ENCODE measurements at places on chromosomes 13 and 19.

GRCh38 chr13:38090913-38091312 lies 221.3 kb upstream of the TRPC4 start:
- no peaks in the 10 kb centered on the region for H3K36me3 ChIP-seq
- H3K4me3 ChIP-seq = no peak overlapping the region
- H3K4me1 ChIP-seq = no peaks in the 10 kb centered on the region
- no peak overlapping the region for H3K27ac ChIP-seq
- H3K27me3 ChIP-seq = no peaks in the 10 kb centered on the region

DNA sequence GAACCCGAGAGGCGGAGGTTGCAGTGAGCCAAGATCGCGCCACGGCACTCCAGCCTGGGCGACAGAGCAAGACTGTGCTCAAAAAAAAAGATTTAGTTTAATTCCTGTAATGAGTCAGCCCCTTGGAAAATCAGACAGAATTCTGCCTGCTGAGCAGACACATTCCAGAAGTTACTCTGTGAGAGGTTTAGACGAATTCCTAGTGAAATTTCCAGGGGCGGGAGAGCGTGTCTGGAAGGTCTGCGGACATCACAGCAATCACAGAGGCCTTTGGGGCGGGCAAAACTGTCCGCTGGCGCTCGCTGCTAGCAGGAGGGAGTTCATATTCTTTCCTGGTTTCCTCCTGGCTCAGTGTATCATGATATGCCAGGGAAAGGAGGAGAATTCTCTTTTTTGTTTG lies 17.5 kb downstream of the MISP start:
- no peak overlapping the region for H3K4me3 ChIP-seq
- H3K36me3 ChIP-seq = no peaks in the 10 kb centered on the region
- H3K27me3 ChIP-seq = no peaks in the 10 kb centered on the region
- H3K27ac ChIP-seq = no peak overlapping the region

DNA sequence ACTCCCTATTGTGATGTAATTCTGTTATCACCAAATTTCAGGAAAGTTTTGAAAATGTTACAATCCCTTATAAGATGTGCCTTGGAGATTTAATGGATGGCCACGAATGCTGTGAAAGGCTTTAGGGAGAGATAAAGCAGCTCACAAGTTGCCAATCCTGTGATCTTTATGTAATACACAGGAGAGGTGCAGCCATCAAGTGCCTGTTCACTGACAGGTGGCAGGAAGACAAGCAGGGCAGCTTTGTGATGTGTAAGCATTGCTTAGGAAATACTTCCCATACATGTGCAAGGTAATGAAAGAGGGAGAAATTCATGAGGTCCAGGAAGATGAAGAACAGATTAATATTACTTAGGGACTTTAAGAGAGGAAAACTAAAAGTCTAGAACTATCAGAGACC lies 628.8 kb downstream of the SLITRK6 start:
- H3K27ac ChIP-seq = no peak overlapping the region
- H3K4me1 ChIP-seq = no peaks in the 10 kb centered on the region
- DNase-seq = no peak
- H3K4me3 ChIP-seq = no peak overlapping the region
- no peaks in the 10 kb centered on the region for H3K27me3 ChIP-seq

GRCh38 chr13:99103536-99103935 lies 97.1 kb upstream of the UBAC2 start:
- DNase-seq = no peak
- H3K4me3 ChIP-seq = no peak overlapping the region
- H3K36me3 ChIP-seq = no peaks in the 10 kb centered on the region

DNA sequence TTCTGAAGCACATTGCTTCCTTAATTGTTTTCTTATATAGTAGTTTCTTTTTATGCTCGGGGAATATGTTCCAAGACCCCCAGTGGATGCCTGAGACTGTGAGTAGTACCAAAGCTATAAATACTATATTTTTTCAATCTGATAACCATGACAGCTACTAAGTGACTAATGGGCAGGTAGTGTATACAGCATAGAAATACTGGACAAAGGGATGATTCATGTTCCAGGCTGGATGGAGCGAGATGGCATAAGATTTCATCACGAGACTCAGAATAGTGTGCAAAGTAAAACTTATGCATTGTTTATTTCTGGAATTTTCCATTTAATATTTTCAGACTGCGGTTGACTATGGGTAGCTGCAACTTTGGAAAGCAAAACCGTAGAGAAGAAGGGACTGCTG lies 47.9 kb upstream of the OLFM4 start:
- no peak for DNase-seq
- H3K27me3 ChIP-seq = no peaks in the 10 kb centered on the region
- H3K36me3 ChIP-seq = no peaks in the 10 kb centered on the region
- no peak overlapping the region for H3K4me3 ChIP-seq

GRCh38 chr19:48795685-48796070 lies 15.2 kb downstream of the BCAT2 start:
- DNase-seq = no peak
- H3K27me3 ChIP-seq = no peaks in the 10 kb centered on the region
- H3K36me3 ChIP-seq = peaks cover 1% of the 10 kb centered on the region
- H3K27ac ChIP-seq = peak overlapping the region; percentile 9

DNA sequence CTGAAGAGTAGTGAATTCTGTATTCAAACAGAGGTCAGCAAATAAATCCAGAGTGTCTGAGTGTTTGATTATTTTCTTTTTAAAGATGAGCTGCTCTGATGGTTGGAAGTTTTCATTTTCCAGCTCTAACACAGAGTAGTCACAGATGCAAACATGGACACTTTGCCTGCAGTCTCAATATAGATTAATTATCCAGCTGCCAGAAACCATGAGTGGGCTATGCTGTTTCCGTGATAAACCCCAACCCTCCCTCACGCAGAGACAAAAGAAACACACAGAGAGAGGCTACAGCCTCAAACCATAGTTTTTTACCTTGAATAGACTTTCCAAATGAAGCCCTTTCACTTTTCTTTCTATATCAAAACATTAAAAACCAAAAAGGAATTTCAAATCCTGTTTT lies 884.7 kb downstream of the DIAPH3 start:
- H3K27me3 ChIP-seq = no peaks in the 10 kb centered on the region
- no peaks in the 10 kb centered on the region for H3K36me3 ChIP-seq
- no peak overlapping the region for H3K4me3 ChIP-seq
- H3K4me1 ChIP-seq = no peaks in the 10 kb centered on the region
- no peak overlapping the region for H3K27ac ChIP-seq

GRCh38 chr13:114067381-114067885 lies 65.0 kb downstream of the RASA3 start:
- H3K36me3 ChIP-seq = peaks cover 6% of the 10 kb centered on the region
- peak overlapping the region; percentile 10 for H3K4me3 ChIP-seq
- H3K27me3 ChIP-seq = no peaks in the 10 kb centered on the region
- peaks cover 54% of the 10 kb centered on the region for H3K4me1 ChIP-seq
- H3K27ac ChIP-seq = peak overlapping the region; percentile 99
- peak; percentile 64 for DNase-seq

DNA sequence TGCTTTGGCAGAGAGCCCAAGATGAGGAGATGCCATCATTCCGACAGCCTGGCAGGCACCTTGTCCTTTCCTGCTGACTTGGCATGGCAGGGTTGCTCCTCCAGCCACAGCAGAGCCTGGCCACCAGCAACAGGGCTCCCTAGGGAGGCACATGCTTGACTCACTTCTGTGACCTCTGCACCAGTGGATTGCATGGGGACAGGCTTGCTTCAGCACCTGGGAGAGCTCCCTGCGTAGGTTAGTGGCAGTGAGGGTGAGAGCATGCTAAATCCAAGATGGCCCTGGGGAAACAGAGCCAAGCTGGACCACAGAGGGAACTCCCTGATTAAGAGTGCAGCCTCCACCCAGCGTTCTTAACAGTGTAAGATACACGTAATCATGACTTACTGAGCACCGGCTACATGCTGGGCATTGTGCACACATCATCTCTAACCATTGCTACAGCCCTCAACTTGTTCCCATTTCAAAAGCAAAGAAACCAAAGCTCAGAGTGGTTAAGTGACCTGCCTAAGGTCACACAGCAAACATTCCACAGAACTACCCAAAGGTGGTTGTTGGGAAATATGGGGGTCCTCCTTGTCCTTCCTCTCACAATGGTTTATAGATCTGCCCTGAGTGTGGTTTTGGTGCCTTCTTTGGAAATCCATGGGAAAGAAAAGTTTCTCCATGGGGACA lies 116.6 kb upstream of the UQCRFS1 start:
- DNase-seq = no peak
- no peaks in the 10 kb centered on the region for H3K36me3 ChIP-seq
- H3K4me3 ChIP-seq = no peak overlapping the region
- no peak overlapping the region for H3K27ac ChIP-seq
- H3K27me3 ChIP-seq = no peaks in the 10 kb centered on the region
- no peaks in the 10 kb centered on the region for H3K4me1 ChIP-seq

- no peak for DNase-seq
- H3K4me1 ChIP-seq = peaks cover 16% of the 10 kb centered on the region
- H3K36me3 ChIP-seq = peaks cover 55% of the 10 kb centered on the region
- no peaks in the 10 kb centered on the region for H3K27me3 ChIP-seq
These were observed 38.0 kb downstream of the GAS6 start for GRCh38 chr13:113825841-113826240.

- DNase-seq = peak; percentile 84
- H3K27ac ChIP-seq = peak overlapping the region; percentile 23
- peak overlapping the region; percentile 36 for H3K4me3 ChIP-seq
- peaks cover 32% of the 10 kb centered on the region for H3K36me3 ChIP-seq
- no peaks in the 10 kb centered on the region for H3K27me3 ChIP-seq
These were observed 11.0 kb downstream of the FUZ start for GRCh38 chr19:49801966-49802661.

GRCh38 chr13:96238241-96238640 lies 148.3 kb downstream of the HS6ST3 start:
- no peaks in the 10 kb centered on the region for H3K4me1 ChIP-seq
- no peak overlapping the region for H3K4me3 ChIP-seq
- DNase-seq = no peak
